AML-193 (cell line): ENCODE measurements at places on chromosomes 6 and 20.

GRCh38 chr6:100320686-100321085 lies 144.0 kb downstream of the SIM1 start:
- DNase-seq = no peak

- DNase-seq = no peak
Observed at GRCh38 chr6:138571585-138572166, 72.4 kb upstream of the NHSL1 start.

- DNase-seq = no peak
Observed at GRCh38 chr6:3355011-3355357, 96.2 kb downstream of the PSMG4 start.

DNA sequence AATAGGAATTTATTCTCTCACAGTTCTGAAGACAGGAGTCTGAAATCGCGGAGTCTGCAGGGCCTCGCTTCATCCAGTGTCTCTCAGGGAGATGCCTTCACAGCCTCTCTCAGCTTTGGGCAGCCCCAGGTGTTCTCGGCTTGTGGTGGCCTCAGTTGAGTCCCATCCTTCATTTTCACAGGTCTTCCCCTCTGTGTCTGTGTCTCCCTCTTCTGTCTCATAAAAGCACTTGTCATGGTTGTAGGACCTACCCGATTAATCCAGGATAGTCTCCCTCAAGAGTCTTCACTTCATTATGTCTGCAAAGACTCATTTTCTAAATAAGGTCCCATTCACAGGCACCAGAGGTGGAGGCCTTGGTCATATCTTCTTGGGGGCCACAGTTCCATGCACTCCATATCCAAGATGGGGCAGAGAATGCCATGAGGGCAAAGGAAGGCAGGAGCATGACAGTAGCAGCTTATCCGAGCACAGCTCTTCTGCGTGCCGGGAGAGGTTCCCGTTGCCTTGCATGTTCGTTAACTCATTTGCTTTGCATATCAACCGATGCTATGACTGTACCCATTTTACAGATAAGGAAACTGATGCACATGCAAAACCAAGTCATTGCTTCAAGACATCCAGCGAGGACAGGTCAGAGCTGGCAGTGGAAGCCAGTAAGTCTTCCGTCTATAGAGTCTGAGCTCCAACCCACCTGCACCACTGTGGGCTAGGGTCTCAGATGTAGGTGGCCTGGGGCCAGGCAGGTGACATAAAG lies 363.8 kb upstream of the SULF2 start:
- DNase-seq = no peak

DNA sequence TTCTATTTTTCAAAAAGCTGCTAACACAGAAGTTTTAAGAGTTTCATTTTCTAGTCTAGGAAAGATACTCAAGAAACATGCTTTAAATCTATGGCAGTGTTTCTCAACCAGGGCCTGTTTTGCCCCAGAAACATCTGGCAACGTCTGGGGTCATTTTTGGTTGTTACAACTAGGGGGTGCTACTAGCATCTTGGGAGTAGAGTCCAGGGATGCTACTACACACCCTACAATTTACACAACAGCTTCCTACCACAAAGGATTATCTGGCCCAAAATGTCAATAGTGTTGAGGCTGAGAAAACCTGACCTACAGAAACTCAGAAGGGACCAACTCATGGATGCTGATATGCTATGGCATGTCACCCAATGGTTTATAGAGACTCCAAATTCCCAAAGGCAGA lies 24.4 kb downstream of the SERAC1 start:
- DNase-seq = peak; percentile 66

DNA sequence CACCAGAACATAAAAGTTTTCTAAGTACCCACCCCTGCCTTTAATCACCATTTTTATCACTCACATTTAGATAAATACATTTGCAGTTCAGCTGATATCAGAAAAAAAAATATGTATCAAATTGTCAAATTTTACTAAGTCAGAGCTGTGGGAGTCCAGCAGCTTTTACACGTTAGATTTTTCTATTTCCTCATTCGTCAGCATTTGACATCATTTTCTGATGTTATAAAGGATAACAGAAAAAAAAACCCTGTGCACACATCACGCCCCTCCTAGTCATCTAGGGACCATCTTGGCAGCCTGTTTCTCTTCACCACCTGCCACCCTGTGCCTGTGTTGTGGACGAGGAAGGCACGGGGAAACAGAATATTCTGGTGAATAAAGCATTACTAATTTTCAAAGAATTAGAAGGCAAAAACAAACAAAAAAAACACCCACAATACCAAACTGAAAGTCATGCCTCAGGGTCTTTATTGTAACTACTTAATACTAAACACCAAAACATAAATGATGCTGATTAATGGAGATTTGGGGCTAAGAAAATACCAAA lies 12.4 kb downstream of the B4GALT5 start:
- DNase-seq = no peak

DNA sequence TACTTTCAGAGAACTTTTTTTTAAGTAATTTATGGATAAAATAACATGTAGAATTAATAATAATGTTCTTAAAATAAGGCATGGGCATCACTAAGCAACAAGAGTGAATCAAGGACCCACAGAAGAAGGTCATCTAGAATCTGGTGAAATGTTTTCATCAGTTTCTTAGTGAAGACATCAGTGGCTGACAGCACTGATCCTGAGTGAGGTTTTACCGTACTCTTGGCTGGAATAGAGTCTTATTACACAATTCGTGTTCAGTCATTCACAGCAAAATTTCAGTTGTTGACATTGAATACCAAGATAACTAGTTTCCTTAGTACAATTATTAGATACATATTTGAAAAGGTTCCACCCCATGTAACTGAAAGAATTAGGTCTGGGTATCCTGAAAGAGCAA lies 140.4 kb downstream of the C6orf58 start:
- no peak for DNase-seq

GRCh38 chr6:37175332-37176267 lies 5.6 kb downstream of the PIM1 start:
- DNase-seq = no peak

GRCh38 chr6:143828572-143828971 lies 14.6 kb upstream of the LTV1 start:
- no peak for DNase-seq

DNA sequence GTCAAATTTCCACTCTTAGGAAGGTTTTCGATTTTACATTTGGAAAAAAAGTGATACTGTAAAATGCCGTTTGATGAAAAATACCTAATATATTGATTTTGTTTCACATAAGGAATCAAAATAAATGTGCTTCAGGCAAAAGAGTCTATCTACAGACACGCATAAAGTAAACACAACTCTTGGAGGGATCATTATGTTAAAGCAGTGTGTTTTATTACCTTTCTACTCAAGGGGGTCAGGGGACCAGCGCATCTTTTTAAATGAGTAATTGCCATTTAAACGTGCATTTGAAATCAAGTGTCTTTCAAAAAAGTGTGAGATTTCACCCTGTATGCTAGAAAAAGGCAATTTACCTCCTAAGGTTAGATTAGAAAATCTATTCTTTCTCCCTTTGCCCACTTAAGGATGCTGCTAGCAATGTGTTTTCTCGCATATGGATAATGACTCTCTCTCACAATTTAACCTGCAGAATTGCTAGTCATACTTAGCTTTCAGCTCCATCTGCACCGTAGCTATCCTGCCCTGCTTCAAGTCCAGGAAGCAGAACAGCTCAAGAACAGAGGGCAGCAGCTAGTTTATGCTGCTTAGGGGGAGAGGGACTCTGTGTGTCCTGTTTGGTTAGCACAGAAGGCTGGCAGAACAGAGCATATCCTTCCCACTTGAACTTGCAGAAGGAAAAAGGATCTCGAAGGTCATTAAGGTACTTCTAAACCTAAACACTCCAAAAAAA lies 35.0 kb downstream of the NKAIN2 start:
- no peak for DNase-seq
